ENCODE measurements at places on chromosomes 4 and X.
A peak's percentile ranks its signal among the peaks of the same experiment; 100 is the strongest.

GRCh38 chr4:173761938-173762337 lies 231.9 kb upstream of the HAND2 start:
- DNase-seq: no peak

DNA sequence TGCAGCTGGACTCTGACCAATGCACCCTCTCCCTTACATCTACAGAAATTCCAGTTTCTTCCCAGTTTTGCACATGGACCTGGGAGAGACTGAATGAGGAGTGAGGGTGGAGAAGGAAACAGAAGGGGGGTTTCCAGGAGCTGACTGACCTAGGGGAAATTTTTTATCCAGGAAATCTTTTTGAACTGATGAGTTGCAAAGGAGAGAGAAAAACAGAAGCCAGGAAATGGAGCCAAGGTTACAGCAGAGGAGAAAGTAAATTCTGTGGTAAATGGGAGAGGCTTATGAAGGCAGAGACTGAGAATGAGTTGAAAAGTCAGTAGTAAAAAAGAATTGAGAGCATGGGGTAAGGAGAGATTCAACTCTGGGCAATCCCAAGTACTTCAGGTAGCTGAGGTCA lies 192.8 kb downstream of the SMIM20 start:
- no peak for DNase-seq

GRCh38 chr4:139781066-139781465 lies 115.4 kb downstream of the MGST2 start:
- DNase-seq: no peak

DNA sequence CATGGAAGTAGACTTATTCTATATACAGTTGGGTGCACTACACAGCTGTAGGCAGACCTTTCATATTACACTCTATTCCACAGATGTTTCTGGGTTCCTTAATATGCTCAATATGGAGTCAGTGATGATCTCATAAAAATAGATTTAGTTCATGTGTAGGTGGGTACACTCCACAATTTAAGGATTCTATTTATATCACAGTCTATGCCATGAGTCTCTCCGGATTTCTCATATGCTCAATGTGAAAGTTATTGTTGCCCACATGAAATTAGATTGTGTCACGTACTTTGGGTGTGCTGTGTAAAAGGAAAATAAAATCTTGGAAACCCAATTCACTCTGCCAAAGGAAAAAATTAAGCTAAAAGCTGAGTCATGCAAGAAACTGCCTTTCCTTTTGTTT lies 32.5 kb upstream of the TASL start:
- DNase-seq: no peak

DNA sequence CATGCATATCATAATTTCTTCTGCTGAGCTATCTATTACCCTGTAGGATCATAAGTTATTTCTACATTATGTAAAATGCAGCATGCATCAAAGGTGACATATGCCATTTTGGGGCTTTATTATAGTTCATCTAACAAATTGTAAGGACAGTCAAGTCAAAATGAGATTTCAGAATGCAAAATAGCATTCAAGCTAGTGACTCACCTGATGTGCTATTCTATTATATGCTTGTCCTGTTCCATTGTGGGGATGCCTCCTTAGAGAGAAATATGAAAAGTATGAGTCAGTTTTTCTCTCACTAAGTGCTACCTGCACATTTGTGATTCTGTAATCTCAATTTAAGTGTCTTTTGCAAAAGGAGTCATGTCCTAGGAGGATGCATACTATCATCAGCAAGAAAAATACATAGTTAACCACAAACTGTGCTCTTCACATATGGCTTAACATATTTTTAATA lies 647.0 kb upstream of the PCDH10 start:
- DNase-seq: no peak

DNA sequence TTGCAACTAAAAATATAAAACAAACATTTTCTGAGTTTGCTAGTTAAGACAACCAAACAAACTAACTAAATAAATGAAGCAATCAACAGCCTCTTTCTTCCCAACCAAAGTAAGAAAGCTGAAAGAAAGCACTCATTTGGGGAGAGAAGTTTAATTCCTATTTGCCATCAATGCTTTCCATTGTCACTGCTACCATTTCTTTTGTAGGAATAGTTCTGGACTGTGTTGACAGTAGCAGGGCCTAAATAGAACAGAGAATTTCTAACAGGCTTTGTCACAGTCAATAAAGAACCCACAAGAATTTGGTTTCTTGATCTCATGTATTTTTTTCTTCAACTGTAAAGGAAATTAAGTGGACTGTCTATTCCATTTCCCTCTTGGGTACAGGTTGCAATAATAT lies 1886.4 kb upstream of the TENM3 start:
- no peak for DNase-seq

- DNase-seq: no peak
Observed at GRCh38 chr4:1489639-1489995, 83.4 kb upstream of the NKX1-1 start.

DNA sequence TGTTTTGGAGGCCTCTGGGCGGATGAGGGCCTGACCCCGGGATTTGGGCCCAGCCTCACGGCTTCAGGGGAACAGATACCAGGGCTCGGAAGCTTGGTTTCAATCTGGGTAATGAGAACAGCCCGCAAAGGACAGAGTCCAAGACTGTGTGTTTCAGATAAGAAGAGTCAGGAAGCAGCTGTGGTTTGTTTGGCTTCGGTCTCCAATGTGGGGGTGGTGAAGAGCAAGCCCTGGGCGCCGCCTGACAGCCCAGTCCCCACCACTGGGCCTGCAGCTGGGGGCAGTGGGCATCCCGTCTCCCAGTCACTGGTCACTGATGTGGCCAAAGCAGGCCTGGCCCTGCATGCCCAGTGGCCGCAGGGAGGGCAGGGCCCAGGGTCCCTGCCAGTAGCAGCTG lies 9.1 kb downstream of the WFS1 start:
- DNase-seq: no peak

GRCh38 chrX:72460715-72461114 lies 111.9 kb downstream of the HDAC8 start:
- DNase-seq: no peak

DNA sequence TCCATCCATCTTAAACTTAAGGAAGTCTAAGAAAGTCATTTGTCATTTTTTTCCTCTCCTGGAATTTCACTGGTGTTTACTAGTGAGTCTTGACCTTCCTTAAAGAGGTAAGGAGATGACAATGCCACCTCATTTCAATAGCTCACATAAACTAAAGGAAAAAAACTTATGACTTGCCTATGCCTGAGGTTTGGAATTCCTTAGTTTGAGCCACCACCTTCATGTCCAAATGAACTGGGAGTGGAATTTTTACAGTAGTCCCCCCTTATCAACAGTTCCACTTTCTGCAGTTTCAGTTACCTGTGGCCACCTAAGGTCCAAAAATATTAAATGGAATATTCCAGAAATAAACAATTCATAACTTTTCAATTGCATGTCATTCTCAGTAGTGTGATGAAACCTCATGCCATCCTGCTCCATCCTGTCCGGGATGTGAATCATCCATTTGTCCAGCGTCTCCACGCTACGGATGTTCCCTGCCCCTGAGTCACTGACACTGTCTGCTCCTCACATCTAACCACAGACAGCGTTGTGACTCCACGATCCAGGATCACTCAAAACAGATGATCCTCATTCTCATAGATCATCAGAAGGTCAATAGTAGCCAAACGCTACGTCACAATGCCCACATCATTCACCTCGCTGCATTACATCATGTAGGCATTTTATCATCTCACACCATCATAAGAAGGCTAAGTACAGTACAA lies 177.4 kb downstream of the SH3KBP1 start:
- no peak for DNase-seq

DNA sequence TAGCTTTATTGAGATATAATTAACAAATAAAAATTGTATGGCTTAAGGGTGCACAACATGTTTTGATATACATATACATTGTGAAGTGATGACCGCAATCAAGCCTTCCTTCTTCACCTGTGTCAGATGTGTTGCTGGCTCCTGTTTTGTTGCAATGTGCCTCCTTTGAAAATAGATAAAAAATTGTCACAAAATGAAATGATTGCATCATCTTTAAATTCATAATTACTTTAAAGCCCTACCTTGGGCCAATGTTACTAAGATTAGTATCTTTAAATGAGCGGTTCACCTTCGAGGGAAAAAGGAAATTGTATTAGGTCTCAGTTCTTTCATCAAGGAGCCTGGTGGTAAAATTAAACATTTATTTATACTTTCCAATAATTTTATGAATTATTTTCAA lies 77.3 kb downstream of the GPRIN3 start:
- DNase-seq: no peak

DNA sequence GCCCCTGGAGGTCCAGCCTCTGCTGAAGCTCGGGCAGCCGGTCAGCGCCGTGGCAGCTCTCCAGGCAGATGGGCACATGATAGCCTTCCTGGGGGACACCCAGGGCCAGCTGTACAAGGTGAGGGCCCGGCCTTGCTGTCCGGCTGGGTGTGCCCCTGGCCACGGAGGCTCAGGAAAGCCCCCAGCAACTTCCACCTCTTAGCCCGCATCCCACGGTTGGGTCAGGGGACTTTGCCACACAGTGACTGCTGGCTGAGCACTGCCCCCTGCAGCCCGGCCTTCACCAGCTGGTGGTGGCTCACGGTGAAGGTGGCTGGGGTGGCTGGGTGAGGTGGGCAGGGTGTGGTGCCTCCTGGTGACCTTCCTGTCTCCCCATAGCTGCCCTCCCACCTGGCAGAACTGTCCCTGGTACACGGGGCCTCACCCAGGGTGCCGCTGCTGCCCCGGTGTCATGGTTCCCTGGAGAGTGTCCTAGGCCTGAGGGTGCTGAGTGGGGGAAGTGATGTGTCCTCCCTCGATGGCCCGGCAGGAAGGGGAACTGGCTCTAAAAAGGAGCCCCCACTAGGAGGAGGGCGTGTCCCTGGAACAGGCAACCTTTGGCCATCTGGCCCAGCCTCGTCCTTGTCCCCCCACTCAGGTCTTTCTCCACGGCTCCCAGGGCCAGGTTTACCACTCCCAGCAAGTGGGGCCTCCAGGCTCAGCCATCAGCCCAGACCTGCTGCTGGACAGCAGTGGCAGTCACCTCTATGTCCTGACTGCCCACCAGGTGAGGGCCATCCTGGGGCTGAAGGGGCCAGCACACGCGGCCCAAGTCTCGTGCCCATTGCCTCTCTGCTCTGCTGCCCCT lies 4.5 kb downstream of the PLXNB3 start:
- no peak for DNase-seq

DNA sequence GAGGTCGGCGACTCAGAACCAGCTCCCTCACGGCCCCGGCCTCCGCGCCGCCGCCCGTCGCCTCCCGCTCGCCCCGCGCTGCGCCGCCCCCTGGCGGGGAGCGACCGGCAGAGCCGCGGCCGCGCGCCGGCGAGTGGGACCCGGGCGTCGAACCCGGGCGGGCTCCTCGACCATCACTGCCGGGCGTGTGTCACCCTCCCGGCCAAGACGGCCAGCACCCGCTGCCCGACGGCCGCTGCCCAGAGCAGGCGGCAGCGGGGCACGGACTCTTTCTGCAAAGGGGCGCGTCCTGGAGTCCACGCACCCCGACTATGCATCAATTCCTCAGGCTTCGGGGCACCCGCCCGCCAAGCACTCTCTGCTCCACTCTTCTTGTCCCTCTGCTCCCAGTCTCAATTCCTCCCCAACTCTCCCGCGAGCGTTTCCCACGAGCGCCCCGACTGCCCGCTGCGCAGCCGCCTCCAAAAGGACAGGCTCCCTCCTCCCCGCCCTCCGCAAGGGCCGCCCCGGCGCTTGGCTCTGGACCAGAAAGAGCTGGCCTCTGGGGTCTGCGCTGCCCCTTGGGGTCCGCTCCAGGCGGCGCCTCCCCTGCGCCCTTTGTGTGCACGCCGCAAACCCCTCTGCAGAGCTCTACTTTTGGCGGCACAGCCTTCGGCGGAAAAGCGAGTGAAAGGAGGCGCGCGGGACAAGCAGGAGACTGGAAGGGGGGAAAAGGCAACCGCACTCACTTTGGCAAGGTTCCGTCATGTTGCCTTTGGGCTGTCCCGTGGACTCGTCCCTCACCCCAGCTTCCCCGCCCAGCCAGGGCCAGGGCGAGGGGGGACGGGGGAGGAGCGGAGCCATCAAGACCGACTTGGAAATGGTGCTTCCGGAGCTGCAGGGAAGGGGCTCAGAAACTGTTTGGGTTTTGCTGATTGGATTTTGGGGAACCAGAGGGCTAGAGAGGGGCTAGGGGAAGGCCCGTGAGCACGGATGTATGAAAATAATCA lies 1.0 kb downstream of the PDE5A start:
- peak; percentile 13 for DNase-seq

- no peak for DNase-seq
Observed at GRCh38 chrX:56726605-56727004, 2.4 kb upstream of the NBDY start.

DNA sequence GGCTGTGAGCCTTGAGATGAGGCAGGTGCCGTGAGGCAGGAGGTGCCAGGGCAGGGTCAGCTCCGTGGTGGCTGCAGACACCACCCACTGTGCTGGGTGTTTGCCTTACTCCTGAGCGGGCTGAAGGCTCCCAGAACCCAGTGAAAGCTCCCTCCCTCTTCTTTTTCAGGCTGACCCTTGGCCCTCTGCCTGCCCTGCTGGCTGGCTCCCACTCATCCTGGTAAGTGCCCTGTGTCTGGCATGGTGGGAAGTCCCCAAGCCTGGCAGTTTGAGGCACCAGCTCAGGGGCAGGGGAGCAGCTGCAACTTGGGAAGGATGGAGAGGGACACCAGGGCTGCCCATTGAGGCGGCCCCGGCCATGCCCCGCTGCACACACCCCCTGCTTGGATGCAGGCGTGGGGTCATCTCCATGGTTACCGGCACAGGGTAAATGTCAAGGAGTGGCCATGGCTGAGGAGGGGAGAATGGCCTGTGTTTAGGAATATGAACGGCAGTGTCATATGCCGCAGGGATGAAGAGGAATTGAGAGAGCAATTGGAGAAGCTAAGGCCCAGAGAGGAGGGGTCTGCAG lies 16.8 kb downstream of the SH3BP2 start:
- no peak for DNase-seq

GRCh38 chrX:22159071-22159470 lies 113.6 kb upstream of the CBLL2 start:
- no peak for DNase-seq

- DNase-seq: no peak
Observed at GRCh38 chr4:163398238-163398637, 54.5 kb downstream of the NPY5R start.

Measured in activated CD8-positive, alpha-beta memory T cell treated with anti-CD3 and anti-CD28 coated beads for 48 hours (primary cell).